ENCODE measurements at places on chromosomes 3 and 15.

- DNase-seq = no peak
These were observed 16.5 kb upstream of the RGMA start for GRCh38 chr15:93105485-93105884.

DNA sequence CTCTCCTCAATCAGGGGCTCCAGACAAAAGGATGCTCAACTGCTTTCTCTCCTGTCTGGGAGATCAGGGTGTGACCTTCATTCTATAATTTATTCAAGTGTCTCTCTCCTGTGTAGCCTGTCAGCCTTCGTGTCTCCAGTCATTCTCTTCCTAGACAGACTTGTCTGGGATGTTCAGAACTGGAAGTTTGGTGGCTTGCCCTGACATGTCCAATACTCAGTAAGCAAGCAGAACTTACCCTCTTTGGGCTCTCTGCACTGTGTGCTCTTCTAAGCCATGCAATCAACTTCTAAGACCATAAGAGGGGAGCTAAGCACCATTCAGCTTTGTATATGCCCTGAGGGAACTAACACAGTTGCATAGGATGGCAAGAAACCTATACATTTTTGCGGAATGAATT lies 14.1 kb downstream of the ACKR2 start:
- no peak for DNase-seq

- no peak for DNase-seq
These were observed 3.3 kb downstream of the SNAPC5 start for GRCh38 chr15:66494262-66494661.

- DNase-seq = peak; percentile 25
These were observed 452.8 kb upstream of the THBS1 start for GRCh38 chr15:39127925-39128617.

DNA sequence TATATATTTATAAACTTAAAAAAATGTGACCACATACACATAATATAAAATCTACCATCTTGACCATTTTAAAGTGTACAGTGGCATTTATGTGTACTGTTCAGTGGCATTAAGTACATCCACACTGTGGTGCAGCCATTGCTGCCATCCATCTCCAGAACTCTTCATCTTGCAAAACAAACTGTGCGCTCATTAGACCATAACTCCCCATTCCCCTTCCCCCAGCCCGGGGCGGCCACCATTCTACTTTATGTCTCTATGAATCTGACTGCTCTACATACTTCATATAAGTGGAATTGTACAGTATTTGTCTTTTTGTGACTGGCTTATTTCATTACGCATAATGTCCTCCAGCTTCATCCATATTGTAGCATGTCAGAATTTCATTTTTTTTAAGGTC lies 47.8 kb downstream of the CTXND1 start:
- no peak for DNase-seq

DNA sequence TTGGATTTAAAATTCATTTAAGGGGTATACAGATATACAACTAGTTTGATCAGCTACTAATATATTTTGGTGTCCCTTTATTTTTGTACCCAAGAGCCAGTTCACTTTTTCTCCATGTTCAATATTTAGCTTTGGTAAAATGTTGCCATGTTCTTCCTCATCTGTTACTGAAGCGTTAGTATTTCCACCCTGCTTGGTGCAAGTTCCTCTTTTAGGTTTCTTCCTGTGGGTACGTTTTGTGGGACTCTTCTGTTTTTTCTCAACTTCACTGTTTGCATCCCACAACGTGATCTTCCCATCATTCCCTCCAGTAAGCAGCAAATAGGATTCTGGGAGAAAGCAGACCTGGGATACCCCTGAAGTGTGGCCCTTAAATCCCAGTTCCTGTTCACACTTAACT lies 14.1 kb downstream of the WDR53 start:
- no peak for DNase-seq

- DNase-seq = no peak
These were observed 29.2 kb downstream of the AP3B2 start for GRCh38 chr15:82680200-82681102.

- no peak for DNase-seq
These were observed 68.1 kb downstream of the EPHB3 start for GRCh38 chr3:184629555-184630160.

- DNase-seq = no peak
These were observed 320.1 kb downstream of the PYDC2 start for GRCh38 chr3:191781044-191781443.

DNA sequence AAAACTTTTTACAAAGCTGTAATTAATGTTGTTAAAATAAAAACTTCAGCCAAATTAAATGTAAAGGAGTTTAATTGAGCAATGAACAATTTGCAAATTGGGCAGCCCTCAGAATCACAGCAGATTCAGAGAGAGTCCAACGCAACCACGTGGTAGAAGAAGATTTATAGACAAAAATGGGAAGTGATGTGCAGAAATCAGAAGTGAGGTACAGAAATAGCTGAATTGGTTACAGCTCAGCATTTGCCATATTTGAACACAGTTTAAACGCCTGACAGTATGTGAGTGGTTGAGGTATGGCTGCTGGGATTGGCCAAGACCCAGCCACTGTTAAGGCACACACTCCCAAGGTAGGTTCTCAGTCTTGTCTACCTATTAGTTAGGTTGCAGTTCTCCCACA lies 14.4 kb upstream of the PLA2G4D start:
- no peak for DNase-seq

GRCh38 chr15:69380100-69380725 lies 33.9 kb upstream of the KIF23 start:
- DNase-seq = no peak

DNA sequence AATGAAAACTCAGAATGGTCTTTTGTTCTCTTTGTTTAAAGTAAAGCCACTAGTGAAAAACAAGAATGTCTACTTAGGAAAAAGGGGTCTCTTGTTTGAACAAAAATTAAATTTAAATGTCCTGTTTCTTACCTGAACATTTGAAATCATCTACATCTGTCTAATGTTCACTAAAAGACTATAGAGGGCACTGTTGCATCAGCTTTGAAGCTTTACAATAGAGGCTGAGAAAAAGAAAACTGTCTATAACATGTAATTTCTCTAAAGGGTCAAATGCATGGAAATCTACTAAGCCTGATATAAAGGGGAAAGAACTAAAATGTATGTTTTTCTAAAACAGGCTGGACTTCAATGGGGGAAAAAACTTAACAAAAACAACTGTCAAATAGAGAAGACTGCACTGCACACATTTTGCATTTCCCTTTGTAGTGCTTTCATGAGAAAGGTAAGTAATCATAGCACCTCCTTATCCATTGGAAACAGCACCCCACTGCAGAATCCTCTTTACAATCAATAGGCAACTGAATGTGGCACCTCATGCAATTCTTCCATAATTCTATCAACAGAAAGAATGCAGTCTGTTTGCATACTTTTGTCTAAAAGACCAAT lies 26.3 kb downstream of the DPH6 start:
- no peak for DNase-seq

GRCh38 chr3:30201715-30202114 lies 404.7 kb upstream of the TGFBR2 start:
- DNase-seq = no peak

- DNase-seq = no peak
These were observed 130.2 kb upstream of the FEZF2 start for GRCh38 chr3:62503516-62503915.

- DNase-seq = no peak
These were observed 36.4 kb upstream of the ESYT3 start for GRCh38 chr3:138397983-138398382.
